Upper lobe of right lung (tissue), 1 donor: ENCODE measurements at places on chromosomes 2 and 18. TPM values are rescaled to one million over a fixed set of nuclear protein-coding genes. Genes with fewer than 3 reads are reported as not detected.

DNA sequence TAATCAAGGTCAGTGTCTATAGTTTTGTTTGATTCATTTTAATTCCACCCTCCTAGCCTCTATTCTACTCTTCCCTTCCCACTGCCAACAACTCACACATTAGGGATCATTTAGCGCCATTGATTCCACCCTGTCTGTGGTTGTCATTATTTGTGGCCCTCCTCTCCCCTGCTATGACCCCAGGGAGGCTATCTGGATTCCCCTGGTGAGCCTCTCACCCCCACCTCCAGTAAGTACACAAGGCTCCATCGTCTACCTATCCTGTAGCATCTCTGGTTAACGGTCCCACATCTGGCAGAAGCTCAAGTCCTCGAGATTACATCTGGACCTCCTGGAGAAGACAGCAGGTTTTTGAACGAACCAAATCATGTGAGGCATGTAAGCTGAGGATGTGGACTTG is 27.4 kb downstream of the UPP2 start:
- DNase-seq, result no peak

SLC11A1 gene
- 302 TPM for total RNA-seq

ARHGEF4 gene
- 11.1 TPM for total RNA-seq

SPC25 gene
- total RNA-seq, result 0.38 TPM

DNA sequence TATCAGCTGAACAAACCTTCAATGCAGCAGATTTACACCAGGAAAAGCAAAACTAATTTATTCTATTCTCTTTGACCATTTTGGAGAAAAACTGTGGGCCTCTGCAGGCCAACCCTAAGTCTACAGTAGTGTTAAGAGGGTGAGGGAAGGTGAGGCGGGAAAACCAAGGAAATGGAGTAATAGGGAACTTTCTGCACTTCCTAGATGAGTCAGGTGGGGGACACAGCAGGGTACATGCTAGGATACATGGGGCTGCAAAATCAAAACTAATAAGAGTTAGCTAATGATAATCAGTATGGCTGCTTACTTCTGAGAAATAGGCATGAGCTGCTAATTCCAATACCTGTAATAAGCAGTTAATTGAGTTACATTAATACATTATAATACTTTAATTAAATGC is 66.0 kb upstream of the PGAP1 start:
- DNase-seq, result no peak

GRCh38 chr18:38611036-38611964 is 1045.7 kb upstream of the CELF4 start:
- DNase-seq, result no peak

DNA sequence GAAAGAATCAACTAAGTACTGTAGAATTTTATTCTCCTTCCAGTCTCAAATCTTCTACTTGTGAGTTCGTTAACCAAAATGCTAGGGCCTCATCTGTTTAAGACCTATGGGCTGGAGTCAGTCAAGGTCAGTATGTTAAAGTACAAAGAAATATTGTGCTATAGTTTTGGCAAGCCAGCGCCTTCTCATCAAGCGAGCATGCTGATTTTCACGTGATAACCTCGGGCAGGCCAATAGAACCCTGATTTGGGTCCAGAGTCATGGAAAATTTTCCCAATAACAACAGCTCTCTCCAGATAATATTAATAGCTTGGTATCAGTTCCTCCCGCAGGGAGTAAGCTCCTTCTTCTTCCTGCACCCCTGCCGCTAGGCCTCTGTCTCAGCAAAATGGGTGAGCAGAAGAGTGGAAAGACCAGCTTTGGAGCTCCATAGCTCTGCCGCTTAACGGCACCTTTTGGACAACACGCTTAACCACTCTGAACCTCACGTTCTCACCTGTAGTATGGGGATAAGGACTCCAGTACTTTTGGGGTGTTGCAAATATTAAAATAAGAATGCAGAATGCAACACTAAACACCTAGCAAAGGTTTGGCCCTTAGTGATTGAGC is 11.7 kb downstream of the CABLES1 start:
- DNase-seq, result no peak

GRCh38 chr2:64210816-64211215 is 66.6 kb upstream of the PELI1 start:
- no peak for DNase-seq

CXCR1 gene
- 5.3 TPM for total RNA-seq

- DNase-seq, result no peak
Observed at GRCh38 chr2:231277962-231278361, 79.5 kb downstream of the ARMC9 start.

CRYBA2 gene
- total RNA-seq, result not detected

PARD6G gene
- total RNA-seq, result 6.5 TPM

ARHGAP25 gene
- 31.8 TPM for total RNA-seq

DNA sequence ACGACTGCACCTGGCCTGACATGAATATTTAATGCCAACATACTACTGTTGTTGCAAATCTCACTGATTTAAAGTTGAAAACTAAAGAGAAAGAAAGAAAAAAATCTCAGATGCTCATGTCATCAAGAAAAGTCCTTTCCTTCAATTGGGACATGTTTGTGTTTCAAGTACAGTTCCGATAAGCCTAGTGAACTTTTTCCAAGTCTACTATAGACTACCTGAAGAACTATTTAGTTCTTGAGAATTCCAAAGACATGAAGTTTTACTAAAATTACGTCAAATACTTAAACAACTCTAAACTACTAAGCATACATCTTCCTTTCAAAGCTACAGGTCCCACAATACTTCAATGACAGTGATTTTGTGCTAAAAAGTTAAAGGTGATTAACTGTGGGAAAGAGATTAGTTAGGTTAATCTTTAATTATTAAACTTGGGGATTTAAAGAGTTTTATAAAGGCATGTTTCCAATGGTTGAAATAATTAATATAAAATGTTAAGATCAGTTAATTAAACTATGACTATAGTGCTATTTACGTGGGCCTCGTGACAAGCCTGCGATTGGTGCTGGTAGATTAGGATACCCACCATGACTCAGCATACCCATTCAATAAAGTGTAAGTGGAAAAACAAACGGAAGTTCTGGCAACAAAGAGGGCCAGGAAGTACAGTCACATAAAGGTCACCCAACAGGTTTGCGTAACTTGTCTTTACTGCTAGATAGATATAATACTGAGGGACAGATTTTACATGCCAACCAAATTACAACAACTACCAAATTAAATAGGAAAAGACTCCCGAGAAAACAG is 55.5 kb downstream of the SEPTIN10 start:
- DNase-seq, result no peak

GRCh38 chr2:194545978-194546377 is 1111.0 kb upstream of the SLC39A10 start:
- DNase-seq, result no peak

- DNase-seq, result peak; percentile 68
Observed at GRCh38 chr2:71277536-71278103, 50.7 kb upstream of the PAIP2B start.

- no peak for DNase-seq
Observed at GRCh38 chr18:23257686-23258565, 122.6 kb downstream of the CABLES1 start.

- DNase-seq, result no peak
Observed at GRCh38 chr2:102637358-102637757, 18.0 kb downstream of the SLC9A2 start.

DNA sequence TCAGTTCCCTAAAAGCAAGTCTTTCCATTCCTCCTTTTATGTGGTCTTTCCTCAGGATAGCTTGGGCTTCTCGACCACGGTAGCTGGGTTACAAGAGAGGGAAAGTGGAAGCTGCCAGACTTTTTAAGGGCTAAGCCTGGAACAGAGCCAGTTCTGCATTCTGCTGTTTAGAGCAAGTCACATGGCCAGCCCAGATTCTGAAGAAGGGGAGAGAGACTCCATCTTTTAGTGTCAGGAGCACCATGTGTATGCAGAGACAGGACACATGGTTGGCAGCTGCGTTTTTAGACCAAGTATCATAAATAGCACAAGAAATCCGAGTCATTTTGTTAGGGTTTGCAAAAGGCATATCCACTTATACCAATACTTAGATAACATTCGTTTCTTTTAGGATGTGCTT is 4.7 kb downstream of the HMSD start:
- no peak for DNase-seq
